ENCODE measurements at places on chromosomes 2 and 18.

- DNase-seq, result peak; percentile 31
Measured at GRCh38 chr18:9475643-9476591, 604 bp downstream of the RALBP1 start.

DNA sequence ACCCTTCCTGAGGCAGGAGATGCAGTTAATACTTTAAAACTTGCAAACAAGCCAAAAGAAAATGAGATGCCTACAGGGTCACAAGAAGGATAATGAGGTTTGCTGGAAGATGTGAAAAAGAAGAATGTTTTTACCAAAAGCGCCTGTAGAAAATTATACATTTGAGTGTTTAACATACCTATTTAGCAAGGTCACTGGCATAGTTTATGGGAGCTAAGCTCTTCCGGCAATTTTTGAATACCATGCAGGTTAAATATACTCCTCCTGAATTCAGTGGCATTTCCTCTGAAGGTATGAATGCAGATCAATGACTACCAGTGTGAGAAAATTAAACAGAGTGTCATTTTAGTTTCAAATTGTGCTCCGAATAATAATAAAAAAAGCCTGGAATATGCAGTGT lies 21.2 kb upstream of the MAP3K20 start:
- no peak for DNase-seq

DNA sequence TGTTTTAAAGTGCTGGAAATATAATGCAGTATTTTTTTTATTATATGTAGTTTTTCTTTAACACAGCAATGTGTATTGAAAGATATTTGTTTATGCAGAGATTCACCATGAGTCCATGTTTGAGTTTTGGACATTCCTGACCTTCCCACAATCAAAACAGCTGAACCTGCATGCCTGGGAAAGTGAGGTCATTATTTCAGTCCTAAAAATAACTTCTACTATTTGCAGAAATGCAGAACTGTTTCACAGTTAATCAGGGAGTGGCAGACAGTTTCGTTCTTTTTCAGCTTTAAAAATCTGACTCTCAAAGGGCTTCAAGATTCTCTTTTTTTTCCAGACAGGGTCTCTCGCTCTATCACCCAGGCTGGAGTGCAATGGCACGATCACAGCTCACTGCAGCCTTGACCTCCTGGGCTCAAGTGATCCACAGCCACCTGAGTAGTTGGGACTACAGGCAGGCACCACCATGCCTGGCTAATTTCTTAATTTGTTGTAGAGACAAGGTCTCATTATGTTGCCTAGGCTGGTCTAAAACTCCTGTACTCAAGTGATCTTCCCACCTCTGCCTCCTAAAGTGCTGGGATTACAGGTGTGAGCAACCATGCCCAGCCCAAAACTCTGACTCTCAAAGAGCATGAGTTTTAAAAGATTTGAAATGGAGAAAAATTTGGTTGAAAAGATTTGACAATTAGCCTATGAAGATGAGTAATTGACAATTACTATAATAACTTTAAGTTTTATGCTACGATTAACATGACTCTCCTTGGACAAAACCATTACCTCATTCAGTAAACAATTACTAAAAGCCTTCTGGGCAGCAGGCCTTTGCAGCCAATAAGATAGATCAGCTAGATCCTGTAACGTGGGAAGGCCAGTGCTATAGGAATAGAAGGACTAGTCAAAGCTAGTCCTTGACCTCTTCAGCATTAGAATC lies 5.0 kb upstream of the MYL12B start:
- no peak for DNase-seq

DNA sequence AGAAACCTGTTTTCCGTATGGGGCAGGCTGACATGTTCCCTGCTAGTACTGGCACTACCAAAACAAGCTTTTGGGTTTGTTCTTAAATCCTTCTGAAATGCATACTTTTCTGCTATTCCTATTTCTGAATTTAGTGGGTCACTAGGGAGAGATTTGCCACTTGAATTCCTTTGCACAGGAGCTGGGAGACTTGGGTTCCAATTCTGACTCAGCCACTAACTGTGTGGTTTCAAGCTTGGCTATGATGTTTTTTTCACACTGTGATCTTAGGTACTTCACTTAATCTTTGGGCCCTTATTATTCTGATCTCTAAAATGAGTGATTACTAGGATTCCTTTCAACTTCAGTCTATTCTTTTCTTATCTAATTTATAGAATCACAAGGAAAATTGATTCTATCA lies 105.5 kb downstream of the BCL11A start:
- DNase-seq, result no peak

- no peak for DNase-seq
Measured at GRCh38 chr18:21408681-21409080, 166.6 kb downstream of the GREB1L start.

GRCh38 chr2:64210816-64211215 lies 66.6 kb upstream of the PELI1 start:
- DNase-seq, result no peak

DNA sequence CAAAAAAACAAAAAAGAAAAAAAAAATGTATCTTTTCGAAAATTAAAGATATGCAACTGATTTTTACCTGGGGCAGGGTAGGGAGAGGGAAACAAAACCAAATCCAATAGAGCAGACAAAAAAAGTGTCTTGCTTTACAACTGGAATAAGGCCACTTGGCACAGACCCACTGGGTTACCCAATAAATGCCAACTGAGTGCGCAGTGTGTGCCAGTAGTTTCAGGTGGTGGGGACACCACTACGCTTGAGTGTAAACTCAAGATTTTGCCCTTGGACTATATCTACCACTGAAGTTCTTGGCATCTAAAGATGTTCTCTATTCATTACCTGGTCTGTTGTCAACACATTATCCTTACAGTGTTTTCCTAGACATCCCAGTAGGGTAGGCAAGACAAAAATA lies 16.3 kb downstream of the VPS4B start:
- no peak for DNase-seq

- no peak for DNase-seq
Measured at GRCh38 chr18:79965119-79965902, 868 bp downstream of the HSBP1L1 start.

- no peak for DNase-seq
Measured at GRCh38 chr2:214203214-214203613, 207.6 kb upstream of the VWC2L start.

DNA sequence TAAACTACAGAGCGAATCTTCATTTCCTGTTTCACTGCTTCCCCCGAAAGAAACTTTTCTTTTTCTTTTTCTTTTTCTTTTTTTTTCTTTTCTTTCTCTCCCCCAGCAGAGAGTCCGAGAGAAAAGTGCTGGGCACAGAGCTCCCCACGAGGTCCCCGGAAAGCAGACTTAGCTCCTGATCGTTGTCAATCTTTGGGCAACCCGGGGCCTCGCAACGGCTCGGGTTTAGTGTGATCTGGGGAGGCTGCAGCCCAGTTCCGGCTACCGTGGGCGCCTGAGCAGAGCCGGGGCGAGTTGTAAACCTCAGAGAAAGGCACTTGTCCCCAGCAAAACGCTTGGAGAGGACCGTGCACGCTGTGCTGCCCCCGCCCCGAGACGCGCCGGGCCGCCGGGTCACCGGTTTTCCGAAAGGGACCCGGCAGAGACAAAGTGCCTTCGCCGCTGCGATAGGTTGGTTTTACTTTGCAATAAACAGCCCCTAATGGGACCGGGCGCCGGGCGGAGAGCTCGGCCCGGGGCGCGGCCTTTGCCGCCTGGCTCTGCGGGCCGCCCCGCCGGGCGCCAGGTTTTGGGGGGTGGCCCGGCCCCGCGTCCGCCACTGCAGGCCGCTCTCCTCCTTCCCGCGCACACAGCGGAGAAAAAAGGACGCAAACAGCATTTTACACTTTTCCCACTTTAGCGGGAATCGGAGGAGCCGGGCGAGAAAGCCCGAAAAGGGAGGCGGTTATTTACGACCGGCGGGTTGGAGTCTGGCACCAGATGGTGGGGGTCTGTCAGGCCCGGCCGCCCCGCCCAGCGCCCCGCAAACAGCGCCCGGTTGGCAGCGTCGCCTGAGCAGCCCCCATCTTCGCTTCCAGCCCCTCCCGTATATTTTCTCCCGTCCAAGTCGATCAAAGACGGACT lies 136.0 kb downstream of the INSIG2 start:
- DNase-seq, result no peak

- DNase-seq, result no peak
Measured at GRCh38 chr2:50611351-50611871, 420.5 kb downstream of the NRXN1 start.

GRCh38 chr2:188519136-188519535 lies 227.5 kb downstream of the GULP1 start:
- DNase-seq, result no peak

DNA sequence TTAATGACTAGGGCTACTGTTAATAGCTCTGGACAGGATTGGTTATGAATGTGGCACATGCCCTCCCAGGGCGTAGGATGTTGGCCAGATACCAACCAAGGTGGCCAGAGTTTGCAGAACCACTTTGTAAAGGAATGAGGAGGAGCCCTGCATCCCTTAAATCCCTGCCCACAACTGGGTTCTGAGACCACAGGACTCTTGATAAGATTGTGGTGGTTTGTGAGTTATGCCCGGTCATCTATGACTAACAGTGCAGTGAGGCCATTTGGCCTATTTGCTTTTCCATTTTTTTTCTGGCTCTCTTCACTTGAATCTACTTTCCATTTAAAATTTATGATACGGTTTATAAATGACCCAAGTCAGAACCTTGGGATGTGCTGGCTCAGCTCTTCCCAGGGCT lies 294.5 kb downstream of the PRKCE start:
- DNase-seq, result no peak

Data from activated CD4-positive, alpha-beta T cell treated with anti-CD3 and anti-CD28 coated beads for 24 hours (primary cell).